ENCODE measurements at places on chromosomes 11 and 22.

DNA sequence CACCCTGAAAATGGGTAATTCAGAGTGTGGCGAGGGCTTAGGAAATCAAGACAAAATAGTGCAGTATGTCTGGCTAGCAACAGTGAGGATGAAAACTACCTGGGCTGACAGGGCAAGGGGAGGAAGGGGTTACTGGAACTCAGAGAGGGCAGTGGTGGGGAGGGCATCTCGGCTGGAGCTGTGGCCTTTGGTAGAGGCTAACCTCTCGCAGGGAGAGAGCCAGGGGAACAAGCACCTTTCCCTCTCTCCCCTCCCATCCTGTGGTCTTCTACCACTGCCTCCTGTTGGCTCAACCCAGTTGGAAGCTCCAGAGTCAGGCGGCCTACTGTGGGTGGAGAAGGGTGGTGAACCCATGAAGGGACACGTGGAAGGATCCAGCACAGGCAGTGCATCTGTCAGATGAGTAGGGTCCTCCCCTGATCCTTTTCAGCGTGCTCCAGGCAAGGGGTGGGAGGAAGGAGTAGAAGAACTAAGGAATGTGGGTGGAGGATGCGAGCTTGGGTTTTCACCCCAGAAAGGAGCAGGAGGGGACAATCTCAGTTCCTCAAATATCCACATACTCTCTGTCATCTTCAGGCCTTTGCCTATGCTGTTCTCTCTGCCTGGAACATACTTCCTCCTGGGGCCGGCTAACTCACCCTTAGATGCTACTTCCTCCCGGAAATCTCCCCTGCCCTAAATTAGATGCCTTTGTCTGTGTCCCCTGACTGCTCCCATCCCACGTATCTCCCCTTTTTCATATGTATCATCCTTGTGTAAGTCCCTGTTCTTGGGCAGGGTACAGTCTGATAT lies 6.2 kb upstream of the KCNE3 start:
- H3K4me1 ChIP-seq = peaks cover 8% of the 10 kb centered on the region
- peaks cover 2% of the 10 kb centered on the region for H3K27me3 ChIP-seq
- no peak overlapping the region for H3K4me3 ChIP-seq
- no peaks in the 10 kb centered on the region for H3K36me3 ChIP-seq

- H3K36me3 ChIP-seq = peaks cover 3% of the 10 kb centered on the region
- no peak overlapping the region for H3K4me3 ChIP-seq
- H3K27ac ChIP-seq = no peak overlapping the region
These were observed 226.4 kb downstream of the FAM76B start for GRCh38 chr11:95563173-95563572.

DNA sequence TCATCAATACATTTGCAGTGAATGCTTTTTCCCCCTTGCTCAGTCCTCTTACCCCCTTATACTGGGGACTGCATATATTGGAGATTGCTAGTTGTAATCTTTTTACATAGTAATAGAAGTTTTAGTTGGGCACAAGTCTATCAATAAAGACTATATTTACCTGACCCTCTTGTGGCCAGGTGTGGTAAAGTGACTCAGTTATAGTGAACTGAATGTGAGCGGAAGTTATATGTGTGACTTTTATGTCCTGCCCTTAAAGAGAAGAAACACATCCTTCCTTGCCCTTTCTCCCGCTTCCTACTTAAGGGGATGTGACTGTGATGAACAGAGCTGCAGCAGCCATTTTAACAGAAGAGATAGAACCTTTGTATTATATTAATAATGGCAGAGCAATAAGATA lies 362.0 kb downstream of the METTL15 start:
- H3K27ac ChIP-seq = no peak overlapping the region
- no peaks in the 10 kb centered on the region for H3K4me1 ChIP-seq
- H3K36me3 ChIP-seq = no peaks in the 10 kb centered on the region
- H3K27me3 ChIP-seq = no peaks in the 10 kb centered on the region
- no peak for DNase-seq
- H3K4me3 ChIP-seq = no peak overlapping the region

GRCh38 chr11:19789835-19790710 lies 77.4 kb downstream of the NAV2 start:
- H3K27me3 ChIP-seq = peaks cover 9% of the 10 kb centered on the region
- H3K4me1 ChIP-seq = no peaks in the 10 kb centered on the region
- H3K36me3 ChIP-seq = no peaks in the 10 kb centered on the region
- no peak overlapping the region for H3K4me3 ChIP-seq

DNA sequence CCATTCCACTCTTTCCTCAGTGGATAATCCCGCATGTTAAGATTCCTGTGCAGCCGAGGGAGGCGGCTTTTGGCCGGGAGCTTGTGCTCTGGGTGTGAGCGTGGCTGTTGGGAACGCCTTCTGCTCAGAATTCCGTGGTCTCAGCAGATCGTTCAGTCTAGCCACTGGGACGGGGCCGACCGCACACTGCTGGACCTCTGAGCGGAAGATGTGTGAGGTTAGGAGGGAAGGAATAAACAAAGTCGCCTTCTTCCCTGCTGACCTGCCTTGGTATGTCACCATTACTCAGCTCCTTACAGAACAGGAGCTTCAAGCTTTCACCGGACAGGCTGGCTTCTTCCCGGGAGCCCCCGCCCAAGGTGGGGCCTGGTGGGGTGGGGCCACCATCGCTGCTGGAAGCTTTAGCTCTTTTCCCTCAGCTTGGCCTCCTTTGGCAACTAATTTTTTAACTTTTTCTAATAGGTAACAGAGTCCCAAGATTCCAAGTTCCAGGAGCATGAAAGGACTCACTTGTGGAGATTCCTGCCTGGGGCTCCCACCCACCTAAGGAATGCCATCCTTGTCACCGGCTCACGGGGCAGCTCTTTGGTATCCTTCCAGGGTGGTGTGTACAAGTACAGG lies 22.5 kb upstream of the SEPTIN5 start:
- H3K36me3 ChIP-seq = no peaks in the 10 kb centered on the region
- H3K4me3 ChIP-seq = no peak overlapping the region
- H3K27ac ChIP-seq = no peak overlapping the region
- DNase-seq = no peak

GRCh38 chr11:69695581-69695980 lies 8.2 kb downstream of the FGF19 start:
- no peak overlapping the region for H3K4me3 ChIP-seq
- no peak overlapping the region for H3K27ac ChIP-seq
- no peak for DNase-seq
- peaks cover 27% of the 10 kb centered on the region for H3K27me3 ChIP-seq

- no peak overlapping the region for H3K4me3 ChIP-seq
- no peak overlapping the region for H3K27ac ChIP-seq
- H3K27me3 ChIP-seq = peaks cover 18% of the 10 kb centered on the region
- no peaks in the 10 kb centered on the region for H3K36me3 ChIP-seq
These were observed 27.2 kb downstream of the OR52B2 start for GRCh38 chr11:6142936-6143335.

- H3K4me1 ChIP-seq = no peaks in the 10 kb centered on the region
- H3K27me3 ChIP-seq = peaks cover 2% of the 10 kb centered on the region
- no peak for DNase-seq
- no peaks in the 10 kb centered on the region for H3K36me3 ChIP-seq
These were observed 97.1 kb upstream of the PARVA start for GRCh38 chr11:12280199-12280837.

GRCh38 chr11:111021131-111021530 lies 224.4 kb upstream of the POU2AF2 start:
- DNase-seq = no peak
- H3K36me3 ChIP-seq = no peaks in the 10 kb centered on the region
- H3K27me3 ChIP-seq = peaks cover 6% of the 10 kb centered on the region
- H3K4me3 ChIP-seq = no peak overlapping the region
- H3K27ac ChIP-seq = no peak overlapping the region

DNA sequence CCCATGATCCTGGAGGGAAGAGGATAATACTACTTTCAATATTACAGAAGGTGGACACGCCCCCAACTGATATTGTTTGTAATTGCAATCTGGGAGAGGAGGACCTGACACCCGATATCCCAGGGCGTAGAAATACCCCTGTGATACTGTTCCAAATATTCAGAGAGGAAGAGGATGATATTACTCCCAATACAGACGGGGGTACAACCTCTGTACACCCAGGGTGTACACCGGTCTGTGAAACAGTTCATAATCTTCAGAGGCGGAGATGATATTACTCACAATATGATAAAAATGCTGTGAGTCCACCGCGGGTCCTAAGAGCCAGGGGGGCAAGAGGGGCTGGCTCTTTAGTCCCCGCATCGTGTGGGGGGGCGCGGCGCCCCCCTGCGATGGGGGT lies 57.2 kb upstream of the ALDH3B2 start:
- H3K27ac ChIP-seq = no peak overlapping the region
- H3K36me3 ChIP-seq = no peaks in the 10 kb centered on the region

DNA sequence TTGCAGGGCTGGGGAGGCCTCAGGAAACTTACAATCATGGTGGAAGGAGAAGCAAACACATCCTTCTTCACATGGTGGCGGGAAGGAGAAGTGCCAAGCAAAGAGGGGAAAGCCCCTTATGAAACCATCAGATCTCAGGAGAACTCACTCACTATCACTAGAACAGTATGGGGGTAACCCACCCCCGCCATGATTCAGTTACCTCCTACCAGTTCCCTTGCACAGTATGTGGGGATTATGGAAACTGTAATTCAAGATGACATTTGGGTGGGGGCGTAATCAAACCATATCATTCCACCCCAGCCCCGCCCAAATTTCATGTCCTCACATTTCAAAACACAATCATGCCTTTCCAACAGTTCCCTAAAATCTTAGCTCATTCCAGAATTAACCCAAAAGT lies 16.2 kb downstream of the IMMP1L start:
- no peak for DNase-seq
- no peak overlapping the region for H3K4me3 ChIP-seq
- H3K27me3 ChIP-seq = no peaks in the 10 kb centered on the region

- no peaks in the 10 kb centered on the region for H3K4me1 ChIP-seq
- H3K4me3 ChIP-seq = no peak overlapping the region
- no peaks in the 10 kb centered on the region for H3K27me3 ChIP-seq
- DNase-seq = no peak
These were observed 33.7 kb upstream of the MYRF start for GRCh38 chr11:61718621-61719302.

GRCh38 chr22:23122216-23122957 lies 19.4 kb downstream of the RSPH14 start:
- peaks cover 18% of the 10 kb centered on the region for H3K4me1 ChIP-seq
- H3K4me3 ChIP-seq = no peak overlapping the region
- H3K27ac ChIP-seq = no peak overlapping the region
- peaks cover 6% of the 10 kb centered on the region for H3K36me3 ChIP-seq

- no peak overlapping the region for H3K27ac ChIP-seq
- H3K4me3 ChIP-seq = no peak overlapping the region
- no peaks in the 10 kb centered on the region for H3K36me3 ChIP-seq
- no peaks in the 10 kb centered on the region for H3K4me1 ChIP-seq
- DNase-seq = no peak
- H3K27me3 ChIP-seq = no peaks in the 10 kb centered on the region
These were observed 87.6 kb upstream of the FSHB start for GRCh38 chr11:30143098-30143705.

DNA sequence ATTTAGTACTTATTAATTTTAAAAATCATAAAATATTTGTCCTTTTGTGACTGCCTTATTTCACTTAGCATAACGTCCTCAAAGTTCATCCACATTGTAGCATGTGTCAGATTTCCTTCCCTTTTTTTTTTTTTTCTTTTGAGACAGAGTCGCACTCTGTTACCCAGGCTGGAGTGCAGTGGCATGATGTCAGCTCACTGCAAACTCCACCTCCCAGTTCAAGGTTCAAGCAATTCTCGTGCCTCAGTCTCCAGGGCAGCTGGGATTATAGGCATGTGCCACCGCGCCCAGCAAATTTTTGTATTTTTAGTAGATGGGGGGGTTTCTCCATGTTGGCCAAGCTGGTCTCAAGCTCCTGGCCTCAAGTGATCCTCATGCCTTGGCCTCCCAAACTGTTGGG lies 10.6 kb downstream of the RAB6A start:
- peaks cover 19% of the 10 kb centered on the region for H3K36me3 ChIP-seq
- H3K27me3 ChIP-seq = no peaks in the 10 kb centered on the region
- peaks cover 25% of the 10 kb centered on the region for H3K4me1 ChIP-seq
- no peak overlapping the region for H3K4me3 ChIP-seq
- H3K27ac ChIP-seq = peak overlapping the region; percentile 13

GRCh38 chr22:41003976-41004375 lies 52.8 kb downstream of the RBX1 start:
- peaks cover 6% of the 10 kb centered on the region for H3K27me3 ChIP-seq
- H3K36me3 ChIP-seq = no peaks in the 10 kb centered on the region
- no peak overlapping the region for H3K27ac ChIP-seq
- no peak overlapping the region for H3K4me3 ChIP-seq
- no peak for DNase-seq
- no peaks in the 10 kb centered on the region for H3K4me1 ChIP-seq

DNA sequence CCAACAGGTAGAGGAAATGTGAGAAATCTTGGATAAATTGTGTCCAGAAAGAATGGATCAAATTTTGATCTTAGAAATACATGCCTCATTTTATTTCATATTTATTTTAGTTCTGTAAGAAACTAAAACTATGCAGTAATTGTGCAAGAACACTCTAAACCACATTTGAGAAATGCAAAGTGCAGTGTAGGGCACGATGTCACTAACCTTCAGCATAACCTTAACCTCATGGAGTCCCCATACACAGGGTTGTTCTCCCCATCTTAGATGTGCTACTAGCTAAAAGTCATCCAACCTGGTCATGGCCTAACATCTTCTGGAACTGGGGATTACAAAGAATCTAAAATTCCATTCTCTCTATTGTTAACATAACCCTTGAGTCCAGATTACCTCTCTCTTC lies 48.4 kb upstream of the ARHGAP42 start:
- H3K27me3 ChIP-seq = no peaks in the 10 kb centered on the region
- no peak for DNase-seq
- no peak overlapping the region for H3K27ac ChIP-seq
- no peak overlapping the region for H3K4me3 ChIP-seq
- no peaks in the 10 kb centered on the region for H3K36me3 ChIP-seq

GRCh38 chr11:6321961-6322362 lies 1.7 kb upstream of the CAVIN3 start:
- peak overlapping the region; percentile 74 for H3K27ac ChIP-seq
- peaks cover 27% of the 10 kb centered on the region for H3K4me1 ChIP-seq
- H3K27me3 ChIP-seq = peaks cover 34% of the 10 kb centered on the region
- DNase-seq = no peak
- H3K4me3 ChIP-seq = no peak overlapping the region
- H3K36me3 ChIP-seq = no peaks in the 10 kb centered on the region

DNA sequence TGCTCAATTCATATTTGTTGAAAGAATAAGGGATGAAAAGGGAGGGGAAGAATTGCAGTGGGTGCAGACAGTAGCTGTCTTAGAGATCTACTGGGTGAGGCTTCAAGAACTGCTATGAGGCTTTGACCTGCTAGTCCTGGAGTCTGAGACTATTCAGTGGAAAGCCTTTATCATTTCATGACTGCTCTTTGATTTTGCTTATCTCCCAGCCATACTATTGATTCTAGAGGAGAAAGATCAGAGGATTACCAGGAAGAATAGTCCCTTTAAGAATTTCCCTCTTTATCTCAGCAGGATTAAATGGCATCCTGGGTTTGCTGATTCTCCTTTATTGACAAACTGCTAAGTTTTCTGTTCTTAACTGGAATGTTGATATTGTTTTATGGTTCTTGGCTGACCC lies 107.5 kb upstream of the SORL1-AS1 start:
- H3K36me3 ChIP-seq = peaks cover 82% of the 10 kb centered on the region
- H3K27ac ChIP-seq = peak overlapping the region; percentile 15
- H3K27me3 ChIP-seq = no peaks in the 10 kb centered on the region
- no peak overlapping the region for H3K4me3 ChIP-seq
- H3K4me1 ChIP-seq = peaks cover 17% of the 10 kb centered on the region

- H3K4me1 ChIP-seq = peaks cover 31% of the 10 kb centered on the region
- H3K27ac ChIP-seq = no peak overlapping the region
- H3K36me3 ChIP-seq = peaks cover 40% of the 10 kb centered on the region
- DNase-seq = no peak
- H3K4me3 ChIP-seq = no peak overlapping the region
- H3K27me3 ChIP-seq = no peaks in the 10 kb centered on the region
These were observed 14.7 kb downstream of the ZBTB44 start for GRCh38 chr11:130299978-130300377.

- H3K27me3 ChIP-seq = no peaks in the 10 kb centered on the region
- H3K4me3 ChIP-seq = no peak overlapping the region
- DNase-seq = no peak
- H3K36me3 ChIP-seq = peaks cover 2% of the 10 kb centered on the region
- peak overlapping the region; percentile 9 for H3K27ac ChIP-seq
These were observed 68.3 kb downstream of the BCR start for GRCh38 chr22:23248583-23248982.
